ENCODE measurements at places on chromosomes 5 and 9.

GRCh38 chr9:136305804-136306203 lies 1.9 kb upstream of the CCDC187 start:
- no peak for DNase-seq

DNA sequence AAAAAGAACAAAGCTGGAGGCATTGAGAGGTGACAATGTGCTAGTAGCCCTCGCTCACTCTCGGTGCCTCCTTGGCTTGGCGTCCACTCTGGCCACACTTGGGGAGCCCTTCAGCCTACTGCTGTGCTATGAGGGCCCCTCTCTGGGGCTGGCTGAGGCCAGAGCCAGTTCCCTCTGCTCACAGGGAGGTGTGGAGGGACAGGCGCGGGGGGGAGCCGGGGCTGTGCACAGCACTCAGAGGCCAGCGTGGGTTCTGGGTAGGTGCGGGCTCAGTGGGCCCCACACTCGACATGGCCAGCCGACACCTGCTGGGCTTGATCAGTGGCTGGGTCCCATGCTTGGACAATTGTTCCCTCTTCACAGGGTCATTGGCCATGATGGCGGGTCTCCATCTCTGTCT lies 202.5 kb upstream of the GRAMD2B start:
- no peak for DNase-seq

DNA sequence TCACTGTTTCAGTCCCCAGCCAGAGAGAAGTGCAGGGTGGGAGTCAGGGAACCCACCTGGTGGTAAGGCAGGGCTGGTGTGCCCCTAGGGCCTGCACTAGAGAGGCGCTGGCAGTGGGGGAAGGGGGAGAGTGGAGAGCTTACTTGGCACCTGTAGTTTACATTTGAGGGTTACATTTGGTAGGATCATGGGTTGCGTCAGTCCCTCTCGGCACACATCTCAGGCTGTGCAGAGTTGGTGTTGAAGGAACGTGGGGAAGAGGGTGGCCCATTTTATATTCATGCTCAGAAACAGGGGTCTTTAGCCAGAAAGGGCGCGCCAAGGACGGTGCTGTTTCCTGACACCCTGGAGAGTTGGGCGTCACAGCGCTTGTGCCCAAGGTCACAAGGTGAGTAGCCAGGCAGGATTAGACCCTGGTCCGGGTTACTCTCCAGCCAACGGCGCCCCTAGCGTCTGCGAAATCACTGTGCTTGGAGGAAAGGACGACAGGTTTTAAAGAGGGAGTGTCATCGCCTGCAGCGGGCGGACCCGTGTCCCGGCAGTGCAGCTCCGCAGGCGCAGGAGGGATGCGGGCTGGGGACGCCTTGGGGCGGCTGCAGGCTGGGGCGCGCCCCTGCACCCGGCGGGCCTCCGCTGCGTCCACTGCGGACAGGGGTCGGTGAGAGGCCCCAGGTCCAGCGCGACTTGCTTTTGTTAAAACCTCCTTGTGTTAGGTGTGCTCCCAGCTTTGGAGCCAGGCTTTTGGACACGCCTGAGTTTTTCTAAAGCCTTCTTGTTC lies 272.6 kb downstream of the FANCC start:
- no peak for DNase-seq

DNA sequence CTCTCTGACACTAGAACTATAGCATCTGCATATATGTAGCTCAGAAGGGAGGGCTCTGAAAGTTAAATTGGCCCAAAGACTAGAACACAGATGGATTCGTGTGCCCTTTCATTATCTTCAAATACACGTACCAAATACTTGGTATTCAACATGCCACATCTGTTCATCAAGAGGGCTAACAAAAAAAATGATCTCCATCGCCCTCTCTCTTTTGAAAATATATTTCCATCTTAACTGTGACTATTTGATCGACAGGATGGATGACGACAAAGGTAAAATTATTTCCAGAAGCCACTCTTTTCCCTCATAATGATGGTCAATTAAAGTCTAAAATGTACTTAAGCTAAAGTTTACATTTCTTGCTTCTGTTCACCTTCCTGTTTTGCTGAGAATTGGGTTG lies 77.0 kb downstream of the SEMA6A start:
- DNase-seq: no peak

- no peak for DNase-seq
Observed at GRCh38 chr9:8251566-8251965, 452.0 kb upstream of the DMAC1 start.

Data from NCI-H1930 (cell line).